Activated T-helper 1 cell treated with Interleukin-2 at 50 U/mL for 16 hours (primary cell): ENCODE measurements at places on chromosomes 11 and 22.

GRCh38 chr22:35664955-35665587, 16.8 kb downstream of the APOL6 start:
- no peak for DNase-seq

GRCh38 chr11:121437686-121438078, 14.4 kb upstream of the SORL1 start:
- no peak for DNase-seq

- no peak for DNase-seq
Observed at GRCh38 chr11:33731723-33732531, 4.3 kb downstream of the CD59 start.

DNA sequence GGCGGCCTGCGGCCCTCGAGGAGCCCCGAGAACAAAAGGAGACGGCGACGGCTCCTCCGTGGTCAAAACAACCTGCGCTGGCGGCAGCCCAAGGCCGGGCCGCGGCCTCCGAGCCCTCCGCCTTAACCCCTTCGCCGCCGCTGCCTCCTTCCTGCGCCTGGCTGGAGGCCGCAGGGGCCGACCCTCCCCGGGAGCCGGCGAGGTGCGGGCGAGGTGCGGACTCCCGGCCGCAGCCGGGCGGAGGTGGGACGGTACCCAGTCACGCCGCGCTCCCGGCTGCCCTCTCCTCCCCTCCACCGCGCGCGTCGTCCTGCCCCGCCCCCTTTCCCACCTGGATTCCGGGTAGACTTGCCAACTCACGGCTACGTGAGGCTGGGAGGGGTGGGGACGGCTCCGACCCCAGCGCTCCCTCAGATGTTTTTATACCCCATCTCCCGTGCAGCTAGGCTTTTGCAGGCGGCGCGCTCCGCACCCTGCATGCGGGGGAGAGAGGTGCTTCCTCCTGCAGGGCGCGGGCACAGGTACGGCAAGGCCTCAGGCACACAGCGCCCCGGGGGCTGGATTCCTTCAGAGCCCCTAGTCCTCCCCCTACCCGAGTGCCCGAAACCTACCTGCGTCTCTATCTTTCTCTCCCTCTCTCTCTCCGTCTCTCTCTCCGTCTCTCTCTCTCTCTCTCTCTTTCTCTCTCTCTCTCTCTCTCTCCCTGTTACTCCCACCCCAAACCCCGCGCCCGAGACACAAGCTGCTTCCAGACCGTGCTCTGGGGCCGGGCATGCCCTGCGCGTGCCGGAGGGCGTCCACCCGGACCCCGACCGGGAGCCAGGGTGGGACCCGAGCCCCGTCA, 2.0 kb downstream of the PDGFB start:
- DNase-seq: peak; percentile 27

DNA sequence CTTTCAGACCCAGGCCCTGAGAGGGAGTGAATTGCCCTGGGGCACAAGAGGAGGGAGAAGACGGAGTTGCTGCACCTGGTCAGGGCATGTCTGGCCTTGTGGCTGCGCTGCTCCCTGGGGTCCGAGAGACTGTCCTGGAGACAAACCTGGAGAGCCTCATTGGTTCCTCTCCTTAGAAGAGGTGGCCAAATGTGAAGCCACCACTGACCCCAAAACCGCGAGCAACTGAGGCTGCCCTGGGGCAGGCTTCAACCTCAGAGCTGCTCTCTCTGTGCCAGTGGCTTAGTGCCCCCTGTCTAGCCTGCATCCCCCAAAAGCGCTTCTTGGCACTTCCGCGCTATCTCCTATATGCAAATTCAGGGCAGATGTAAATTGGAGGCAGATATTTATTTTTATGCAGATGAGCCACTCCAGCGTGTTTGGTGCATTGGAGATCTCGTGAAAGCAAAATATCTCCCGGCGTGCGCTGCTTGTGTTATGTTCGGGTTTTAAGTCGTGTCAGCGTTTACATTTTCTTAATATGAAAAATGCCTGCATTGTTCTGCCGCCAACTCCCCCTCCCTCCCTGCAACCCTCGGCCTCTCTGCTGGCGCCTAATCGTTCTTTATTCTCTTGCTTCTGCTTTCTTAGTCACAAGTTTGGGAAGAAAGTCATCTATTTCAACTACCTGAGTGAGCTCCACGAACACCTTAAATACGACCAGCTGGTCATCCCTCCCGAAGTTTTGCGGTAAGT, 69.5 kb downstream of the ARHGAP8 start:
- no peak for DNase-seq

GRCh38 chr11:22193348-22194051, 615 bp downstream of the ANO5 start:
- DNase-seq: no peak

- DNase-seq: no peak
Observed at GRCh38 chr11:103792981-103793468, 243.4 kb upstream of the DDI1 start.

DNA sequence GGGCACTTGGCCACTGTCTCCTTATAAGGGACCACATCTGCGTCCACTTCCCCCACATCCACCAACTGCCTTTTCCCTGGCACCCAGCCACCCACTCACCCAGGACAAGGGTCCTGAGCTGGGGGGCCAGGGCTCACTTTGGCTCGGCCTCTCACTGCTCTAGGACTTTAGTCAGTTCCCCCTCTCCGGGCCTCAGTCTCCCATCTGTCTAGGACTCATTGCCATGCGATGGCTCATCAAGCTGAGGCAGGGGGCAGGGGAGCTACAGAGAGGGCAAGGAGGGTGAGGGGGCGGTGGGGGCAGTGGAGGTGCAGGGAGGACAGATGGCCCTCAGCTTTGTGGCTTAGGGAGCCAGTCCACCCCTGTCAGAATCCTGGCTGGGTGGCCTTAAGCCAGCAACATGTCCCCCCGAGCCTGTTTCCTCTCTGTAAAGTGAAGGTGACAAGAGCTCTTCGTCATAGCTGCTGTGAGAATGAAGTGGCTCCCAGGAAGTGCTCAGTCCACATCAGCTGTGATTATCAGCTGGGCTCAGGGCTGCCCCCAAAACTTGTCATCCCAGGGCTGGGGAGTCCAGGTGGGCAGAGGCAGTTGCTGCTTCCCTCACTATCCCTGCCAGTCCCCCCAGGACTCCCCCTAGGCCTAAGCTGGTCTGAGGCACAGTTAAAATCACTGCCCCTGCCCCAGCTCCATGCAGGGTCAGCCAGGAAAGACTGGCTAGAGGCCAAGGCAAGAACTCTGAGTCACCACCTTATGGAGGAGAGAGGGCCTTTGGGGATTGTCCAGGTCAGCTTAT, 14.9 kb downstream of the RAC2 start:
- DNase-seq: no peak

GRCh38 chr11:130603335-130603906, 155.0 kb downstream of the ADAMTS15 start:
- DNase-seq: no peak

DNA sequence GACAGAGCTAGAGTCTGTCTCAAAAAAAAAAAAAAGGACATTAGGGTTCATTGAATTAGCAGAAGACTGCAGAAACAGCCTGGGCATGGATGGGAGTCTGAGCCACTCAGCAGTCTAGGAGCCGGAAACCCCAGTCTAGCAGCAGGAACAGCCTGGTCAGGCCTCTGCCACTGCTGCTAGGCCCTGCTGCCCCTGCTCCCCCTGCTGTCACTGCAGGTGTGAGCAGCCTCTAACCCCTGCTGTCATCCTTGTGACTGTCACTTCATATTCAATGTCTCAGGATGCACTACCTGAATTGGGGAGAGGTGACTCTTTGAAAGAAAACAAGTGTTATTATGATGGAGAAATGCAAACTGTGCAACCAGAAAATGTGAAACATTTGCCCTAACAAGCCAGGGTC, 7.0 kb upstream of the DDX17 start:
- peak; percentile 10 for DNase-seq

- peak; percentile 80 for DNase-seq
Observed at GRCh38 chr22:20393705-20394476, at the start of gene ZNF74. Gene ZNF74 (plus strand): TSS chr22:20394151. CDS start chr22:20394629, 478 bp downstream.

- no peak for DNase-seq
Observed at GRCh38 chr11:19615341-19616183, 97.1 kb upstream of the NAV2 start.

DNA sequence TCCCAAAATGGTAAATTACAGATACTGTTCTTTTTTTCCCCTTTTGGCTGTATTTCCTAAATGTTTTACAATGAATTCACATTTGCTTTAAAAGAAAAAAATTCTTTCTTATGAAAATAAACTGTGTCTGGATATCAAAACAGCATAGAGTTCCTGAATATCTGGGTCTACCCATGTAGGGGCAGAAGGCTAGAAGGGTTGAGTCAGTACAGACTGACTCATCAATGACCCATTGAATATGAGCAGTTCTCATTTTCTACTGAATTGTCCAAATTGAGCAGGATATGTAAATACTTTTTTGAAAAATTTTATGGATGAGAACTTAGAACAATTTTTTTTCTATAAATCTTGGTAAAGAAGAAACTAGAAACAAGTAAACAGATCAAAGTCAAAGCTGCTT, 16.3 kb upstream of the C11orf87 start:
- DNase-seq: no peak

GRCh38 chr22:46535876-46536536, 1.4 kb downstream of the CELSR1 start:
- DNase-seq: no peak

GRCh38 chr11:120331301-120331996, 4.8 kb upstream of the ARHGEF12 start:
- DNase-seq: no peak

DNA sequence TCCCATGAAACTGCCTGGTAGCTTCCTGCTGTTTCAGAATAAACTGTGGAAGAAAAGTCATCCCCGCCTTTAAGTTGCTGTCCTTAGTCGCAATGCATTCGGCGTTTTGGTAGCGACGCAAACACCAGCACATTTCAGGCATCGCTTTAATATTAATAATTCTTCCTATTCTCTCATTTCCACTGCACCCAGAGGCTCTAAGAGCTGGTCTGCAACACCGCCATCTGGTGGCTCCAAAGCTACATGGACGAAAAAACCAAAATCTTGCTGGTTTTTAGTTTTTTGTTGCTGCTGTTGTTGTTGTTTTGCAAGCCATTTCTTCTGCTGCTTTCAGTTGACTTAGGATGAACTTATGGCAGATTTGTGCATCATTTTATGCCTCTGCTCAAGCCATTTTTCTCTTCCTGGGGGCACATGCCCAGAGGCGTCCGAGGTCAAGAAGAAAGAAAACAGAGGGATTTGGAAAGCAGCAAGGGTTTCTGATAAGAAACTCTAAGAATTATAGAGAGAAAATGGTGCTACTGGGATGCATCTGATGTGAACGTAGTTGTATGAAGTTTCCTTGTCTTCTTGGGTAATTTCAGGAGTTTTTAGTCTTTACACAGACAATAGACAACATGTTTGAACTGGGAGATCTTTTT, 345.4 kb upstream of the KIRREL3 start:
- DNase-seq: no peak

- no peak for DNase-seq
Observed at GRCh38 chr11:66188580-66188979, 79.9 kb upstream of the RAB1B start.

DNA sequence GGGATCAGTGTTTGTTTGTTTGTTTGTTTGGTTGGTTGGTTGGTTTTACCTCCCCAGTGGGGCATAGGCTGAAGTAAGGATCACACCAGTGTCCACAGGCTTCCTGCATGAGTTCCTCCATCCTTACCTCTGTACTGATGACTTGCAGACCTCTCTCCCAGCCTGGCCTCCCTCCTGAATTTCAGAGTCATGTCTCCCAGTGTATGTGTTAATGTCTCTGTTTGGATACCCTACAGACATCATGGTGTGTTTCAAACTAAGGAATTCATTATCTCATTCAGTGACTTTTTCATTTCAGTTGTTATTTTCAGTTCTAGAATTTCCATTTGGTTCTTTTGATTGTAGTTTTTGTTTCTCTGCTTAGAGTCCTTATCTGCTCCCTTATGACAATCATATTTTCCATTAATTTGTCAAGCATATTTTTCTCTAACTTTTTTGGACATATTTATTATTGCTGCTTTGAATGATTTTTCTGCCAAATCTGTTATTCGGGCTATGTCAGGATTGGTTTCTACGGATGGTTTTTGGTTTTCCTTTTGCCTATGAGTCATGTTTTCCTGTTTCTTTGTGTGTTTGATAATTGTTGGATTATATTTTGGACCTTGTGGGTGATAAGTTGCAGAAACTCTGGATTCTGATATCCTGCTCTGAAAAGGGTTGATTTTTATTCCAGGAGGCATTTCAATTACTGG, 23.6 kb downstream of the MYEOV start:
- no peak for DNase-seq

GRCh38 chr11:6022956-6023355, 7.6 kb downstream of the OR56A1 start:
- DNase-seq: no peak

GRCh38 chr11:133107136-133107535, 425.2 kb downstream of the OPCML start:
- no peak for DNase-seq

DNA sequence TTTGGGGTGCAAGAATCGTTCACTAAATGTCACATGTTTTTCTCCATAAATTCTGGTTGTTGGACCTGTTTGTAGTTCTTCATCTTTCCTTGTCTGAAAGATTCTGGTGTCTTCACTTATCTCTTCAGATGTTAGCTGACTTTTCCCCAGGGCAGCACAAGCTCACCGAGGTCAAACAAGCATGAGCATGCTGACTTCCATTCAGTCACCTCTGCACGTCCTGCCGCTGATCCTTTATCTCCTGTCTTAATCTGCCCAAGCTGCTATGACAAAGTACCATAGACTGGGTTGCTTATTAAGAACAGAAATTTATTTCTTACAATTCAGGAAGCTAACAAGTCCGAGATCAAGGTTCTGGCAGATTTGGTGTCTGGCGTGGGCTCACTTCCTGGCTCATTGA, 800.6 kb downstream of the NTM start:
- no peak for DNase-seq

- no peak for DNase-seq
Observed at GRCh38 chr22:30830907-30831306, 136.2 kb downstream of the OSBP2 start.

DNA sequence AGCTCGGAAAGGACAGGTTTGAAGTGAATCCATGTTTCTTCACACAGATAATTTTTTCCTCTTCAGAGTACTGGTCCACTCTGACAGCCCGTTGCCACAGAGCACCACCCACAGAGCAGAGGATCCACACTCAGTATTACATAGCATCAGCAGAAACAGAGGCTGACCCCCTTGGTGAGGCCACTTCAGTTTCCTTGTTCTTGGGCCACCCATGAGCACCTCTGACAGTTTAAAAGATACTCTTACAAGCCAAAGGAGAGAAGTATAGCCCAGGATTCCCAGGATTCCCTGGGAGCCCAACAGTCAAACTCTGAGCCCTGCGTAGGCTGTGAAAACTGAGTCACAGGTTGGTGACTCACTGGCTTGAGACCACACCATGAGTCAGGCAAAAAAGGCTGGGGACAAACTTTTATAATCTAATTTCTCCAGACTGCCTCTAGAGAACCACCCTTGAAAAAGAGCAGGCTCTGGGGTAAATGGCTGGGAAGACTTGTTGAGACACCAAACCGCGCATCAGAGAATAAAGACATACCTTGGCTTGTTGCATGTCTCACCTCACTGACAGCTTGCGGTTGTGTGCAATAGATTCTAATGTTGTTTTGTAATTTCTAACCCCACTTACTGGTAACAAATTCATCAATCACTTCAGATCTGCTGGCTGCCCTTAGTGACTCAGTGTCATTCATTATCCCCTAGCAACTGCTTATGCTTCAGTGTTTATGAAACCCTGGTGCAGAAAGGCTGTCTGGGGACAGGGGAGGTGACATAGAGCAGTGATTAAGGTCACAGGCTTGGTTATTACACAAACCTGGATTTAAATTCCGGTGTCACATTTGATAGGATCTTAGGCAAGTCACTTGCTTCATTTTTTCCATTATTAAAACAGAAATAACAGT, 56.9 kb upstream of the PRSS23 start:
- DNase-seq: no peak

GRCh38 chr11:122751292-122752070, 86.8 kb upstream of the CRTAM start:
- DNase-seq: no peak
